Stimulated activated naive B cell treated with anti-CD40 and anti-IgM and Interleukin-4, amounts not matched to agents 10 μg/mL and 1 μg/mL and 100 μg/mL, for 72 hours (primary cell): ENCODE measurements at places on chromosomes 11 and 22.

- no peak for DNase-seq
These were observed 48.9 kb upstream of the SHANK2 start for GRCh38 chr11:71301046-71301857.

- no peak for DNase-seq
These were observed 8.0 kb upstream of the SLC25A17 start for GRCh38 chr22:40826984-40827741.

DNA sequence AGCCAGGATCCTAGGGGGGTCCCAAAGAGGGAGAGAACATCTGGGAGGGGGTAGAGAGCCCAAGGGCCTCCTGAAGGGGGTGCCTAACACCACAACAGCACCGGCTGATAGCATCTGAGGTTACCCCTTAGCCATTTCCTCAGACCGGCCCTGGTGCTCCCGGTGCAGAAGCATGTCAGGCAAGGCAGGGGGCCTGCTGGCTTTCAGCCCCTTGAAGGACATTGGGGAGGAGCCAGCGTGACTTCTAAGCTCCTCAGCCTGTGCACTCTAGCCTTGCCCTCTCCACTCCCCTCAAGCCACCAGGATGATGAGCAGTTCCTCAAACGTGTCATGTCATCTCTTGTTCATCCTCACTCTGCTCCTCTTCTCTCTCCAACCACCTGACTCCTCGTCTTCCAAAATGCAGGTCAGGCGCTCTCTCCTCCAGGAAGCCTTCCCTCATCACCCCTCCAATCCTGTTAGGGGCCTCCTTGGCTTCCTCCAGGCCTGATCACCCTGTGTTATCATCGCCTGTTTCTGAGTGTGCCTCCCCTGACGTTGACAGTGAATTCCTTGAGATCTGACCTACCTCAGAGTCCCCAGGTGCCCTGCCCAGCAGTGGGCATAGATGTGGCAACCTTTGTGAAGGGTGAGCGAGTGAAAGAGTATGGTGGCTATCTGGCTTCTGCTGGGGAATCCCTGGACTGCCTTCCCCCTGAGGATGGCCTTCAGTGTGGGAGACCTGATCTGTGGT is 6.1 kb downstream of the P2RY2 start:
- DNase-seq, result no peak

GRCh38 chr22:40593460-40594273 is 42.9 kb downstream of the MRTFA start:
- DNase-seq, result no peak

- DNase-seq, result no peak
These were observed 5.9 kb upstream of the SYCE3 start for GRCh38 chr22:50568626-50569025.

DNA sequence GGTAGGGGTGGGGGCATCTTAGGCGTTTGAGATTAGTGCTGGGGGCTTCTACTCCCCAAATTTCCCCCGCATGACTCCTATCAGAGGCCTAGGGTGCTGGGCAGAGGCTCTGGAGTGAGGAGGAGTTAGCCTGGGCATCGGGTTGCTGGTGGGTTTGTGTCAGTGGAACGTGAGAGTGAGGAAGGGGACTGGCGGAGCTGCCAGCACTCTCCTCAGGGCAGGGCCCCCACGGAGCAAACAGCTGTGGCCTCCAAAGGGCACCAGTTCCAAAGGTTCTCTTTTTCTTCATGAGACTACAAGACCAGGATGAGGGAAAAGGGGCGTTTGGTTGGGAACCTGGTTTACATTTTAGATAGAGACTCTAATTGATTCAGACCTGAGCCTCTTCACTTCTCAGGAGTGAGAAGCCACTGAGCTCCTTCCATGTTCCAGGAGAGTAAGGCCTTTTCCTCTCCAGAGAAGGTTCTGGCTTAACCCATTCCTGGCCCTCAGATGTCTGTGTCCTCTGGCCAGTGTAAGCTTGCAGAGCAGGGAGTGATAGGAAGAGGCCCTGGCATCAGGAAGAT is 35.6 kb upstream of the CDON start:
- no peak for DNase-seq

- no peak for DNase-seq
These were observed 51.6 kb downstream of the TBC1D22A start for GRCh38 chr22:46813816-46814597.

DNA sequence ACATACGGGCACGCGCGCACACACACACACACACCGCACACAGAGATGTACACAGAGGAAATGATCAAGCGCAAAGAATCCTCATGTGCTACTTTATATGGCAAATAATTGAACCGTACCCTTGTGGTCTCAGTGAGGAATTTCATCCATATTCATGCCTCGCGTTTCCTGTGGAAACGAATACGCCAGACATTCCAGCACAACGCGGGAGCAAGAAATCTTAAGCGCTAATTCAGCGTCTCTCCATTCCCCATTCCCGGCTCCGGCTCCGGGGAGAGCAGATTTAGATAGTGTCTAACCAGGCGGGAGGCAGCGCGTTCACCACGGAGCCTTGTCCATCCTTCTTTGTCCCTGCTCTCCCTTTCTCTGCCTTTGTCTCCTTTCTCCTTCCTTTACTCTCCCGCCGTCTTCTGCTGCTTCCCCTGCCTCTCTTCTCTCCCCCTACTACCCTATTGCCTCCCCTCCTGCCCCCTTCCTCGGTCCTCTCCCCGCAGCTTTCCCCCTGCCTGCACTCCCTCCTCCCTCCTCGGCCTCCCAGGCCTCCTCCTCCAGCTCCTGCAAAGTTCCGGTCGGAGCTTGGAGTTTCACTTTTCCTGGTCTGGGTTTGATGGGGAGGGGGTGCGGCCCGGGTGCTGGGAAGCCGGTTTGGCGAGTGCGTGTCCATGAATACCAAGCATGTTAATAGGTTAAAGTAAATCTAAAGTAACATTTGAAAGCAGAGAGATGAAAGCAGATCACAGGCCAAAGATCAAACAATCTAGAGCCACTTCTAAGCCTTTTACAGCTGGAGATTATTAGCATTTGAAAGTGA is 579.3 kb downstream of the BUD13 start:
- no peak for DNase-seq
